Stimulated activated CD4-positive, alpha-beta T cell treated with anti-CD3 and anti-CD28 coated beads, TNF-alpha, amount 100 ng/mL, for 4 hours (primary cell): ENCODE measurements at places on chromosomes 16 and 17.

DNA sequence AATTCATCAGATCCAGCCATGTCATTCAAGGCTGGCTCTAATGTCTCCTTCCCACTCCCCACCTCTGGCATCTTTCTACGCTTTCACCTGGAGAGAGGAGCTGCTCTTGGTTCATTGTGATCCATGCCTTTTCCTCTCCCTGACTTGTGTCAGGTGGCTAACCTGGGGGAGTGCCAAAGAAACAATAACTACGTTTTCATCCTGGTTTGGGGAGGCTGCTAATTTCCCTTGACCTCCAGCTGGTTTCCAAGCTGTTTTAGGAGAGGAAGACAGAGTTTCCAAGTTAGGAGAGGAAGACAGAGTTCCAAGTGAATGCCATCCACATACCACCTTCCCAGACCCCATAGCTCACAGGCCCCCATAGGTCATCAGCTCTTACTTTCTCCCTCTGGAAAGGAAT lies 40.0 kb upstream of the HLF start:
- DNase-seq: no peak

- DNase-seq: no peak
These were observed 83.0 kb downstream of the ABCC1 start for GRCh38 chr16:16032271-16032979.

- peak; percentile 12 for DNase-seq
These were observed 37.7 kb downstream of the RNF135 start for GRCh38 chr17:31008374-31009041.

DNA sequence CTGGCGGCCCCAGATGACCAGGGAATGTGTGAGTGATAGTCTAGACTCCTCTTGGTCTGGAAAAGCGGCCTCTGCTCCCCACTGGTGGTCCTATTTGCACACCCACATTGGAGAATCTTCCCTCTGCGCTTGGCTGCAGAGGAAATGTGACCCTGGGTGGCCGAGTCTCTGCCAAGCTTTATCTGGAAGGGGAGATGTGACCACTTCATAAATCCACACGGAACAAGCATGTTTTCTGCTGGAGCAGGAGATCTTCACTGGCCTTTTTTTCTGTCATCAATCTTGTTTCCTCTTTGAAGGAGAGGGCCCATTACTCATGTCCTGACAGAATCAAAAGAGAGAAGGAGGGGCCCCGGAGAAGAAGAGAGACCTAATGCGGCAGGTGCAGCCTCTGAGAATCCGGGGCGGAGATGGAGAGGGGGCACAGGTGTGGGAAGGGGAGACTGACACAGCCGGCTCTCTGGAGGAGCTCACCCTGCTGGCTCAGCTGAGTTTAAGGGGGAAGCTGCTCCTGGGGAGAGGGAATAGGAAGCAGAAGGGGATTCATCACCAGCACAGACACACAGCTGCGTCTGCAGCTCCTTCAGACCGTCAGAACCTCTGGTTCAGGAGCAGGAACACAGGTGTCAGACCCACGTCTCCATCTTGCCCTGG lies 116.3 kb downstream of the SOX9 start:
- no peak for DNase-seq

- DNase-seq: no peak
These were observed 21.2 kb downstream of the TRAF4 start for GRCh38 chr17:28765038-28765437.

DNA sequence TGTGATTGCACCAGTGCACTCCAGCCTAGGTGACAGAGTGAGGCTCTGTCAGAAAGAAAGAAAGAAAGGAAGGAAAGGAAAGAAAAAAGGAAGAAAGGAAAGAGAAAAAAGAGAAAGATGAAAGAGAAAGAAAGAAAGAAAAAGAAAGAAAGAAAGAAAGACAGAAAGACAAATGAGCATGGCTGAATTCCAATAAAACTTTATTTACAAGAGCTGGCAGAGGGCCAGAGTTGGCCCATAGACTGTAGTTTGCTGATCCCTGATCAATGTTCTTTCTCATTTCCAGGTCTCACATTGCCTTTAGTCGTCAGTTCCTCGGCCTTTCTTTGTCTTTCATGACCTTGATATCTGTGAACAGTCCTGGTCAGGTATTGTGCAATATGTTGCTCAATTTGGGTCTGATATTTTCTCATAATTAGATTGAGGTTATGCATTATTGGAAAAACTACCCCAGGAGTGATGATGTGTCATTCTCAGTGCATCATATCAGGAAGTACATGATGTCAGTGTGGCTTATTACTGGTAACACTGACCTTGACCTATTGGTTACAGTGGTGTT lies 68.5 kb upstream of the MED9 start:
- DNase-seq: no peak

- DNase-seq: no peak
These were observed 244.9 kb downstream of the CA10 start for GRCh38 chr17:51913491-51914205.

DNA sequence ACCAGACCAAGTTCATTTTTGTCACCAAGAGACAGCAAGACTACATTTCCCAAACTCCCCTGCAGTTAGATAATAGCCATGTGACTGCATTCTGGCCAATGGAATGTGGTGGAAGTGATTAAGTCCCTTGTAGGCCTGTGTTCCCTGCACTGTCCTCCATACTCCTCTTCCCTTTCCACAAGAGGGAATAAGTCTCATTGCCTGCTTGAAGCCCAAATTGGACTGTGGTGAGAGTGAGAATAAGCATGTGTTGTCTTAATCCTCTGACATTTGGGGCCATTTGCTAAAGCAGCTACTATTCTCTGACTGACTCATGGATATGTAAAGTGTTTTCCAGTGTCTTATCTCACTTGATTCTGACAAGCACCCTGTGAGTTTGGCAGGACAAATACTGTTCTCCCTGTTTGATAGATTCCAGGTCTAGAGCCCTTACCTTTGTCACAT lies 20.7 kb downstream of the PIK3R6 start:
- DNase-seq: no peak

- no peak for DNase-seq
These were observed 8.5 kb downstream of the KIF19 start for GRCh38 chr17:74334393-74335039.

DNA sequence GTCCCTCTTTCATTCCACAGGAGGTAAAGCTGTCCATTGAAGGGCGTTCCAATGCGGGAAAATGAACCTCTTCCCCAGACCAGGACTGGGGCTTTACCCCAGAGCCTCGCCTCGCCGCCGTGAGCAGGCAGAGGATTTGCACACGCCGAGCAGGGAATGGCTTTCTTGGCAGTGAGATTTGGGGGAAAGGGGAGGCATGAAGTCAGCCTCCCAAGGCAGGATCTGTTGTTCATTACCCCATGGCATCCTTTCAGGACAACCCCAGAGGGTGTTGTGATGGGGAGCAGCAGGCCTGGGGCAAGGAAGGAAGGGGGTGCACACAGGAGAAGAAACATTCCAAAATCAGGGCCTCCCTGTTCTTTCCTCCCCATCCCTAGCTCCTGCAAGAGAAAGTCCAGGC lies 6.0 kb downstream of the ATXN1L start:
- no peak for DNase-seq

DNA sequence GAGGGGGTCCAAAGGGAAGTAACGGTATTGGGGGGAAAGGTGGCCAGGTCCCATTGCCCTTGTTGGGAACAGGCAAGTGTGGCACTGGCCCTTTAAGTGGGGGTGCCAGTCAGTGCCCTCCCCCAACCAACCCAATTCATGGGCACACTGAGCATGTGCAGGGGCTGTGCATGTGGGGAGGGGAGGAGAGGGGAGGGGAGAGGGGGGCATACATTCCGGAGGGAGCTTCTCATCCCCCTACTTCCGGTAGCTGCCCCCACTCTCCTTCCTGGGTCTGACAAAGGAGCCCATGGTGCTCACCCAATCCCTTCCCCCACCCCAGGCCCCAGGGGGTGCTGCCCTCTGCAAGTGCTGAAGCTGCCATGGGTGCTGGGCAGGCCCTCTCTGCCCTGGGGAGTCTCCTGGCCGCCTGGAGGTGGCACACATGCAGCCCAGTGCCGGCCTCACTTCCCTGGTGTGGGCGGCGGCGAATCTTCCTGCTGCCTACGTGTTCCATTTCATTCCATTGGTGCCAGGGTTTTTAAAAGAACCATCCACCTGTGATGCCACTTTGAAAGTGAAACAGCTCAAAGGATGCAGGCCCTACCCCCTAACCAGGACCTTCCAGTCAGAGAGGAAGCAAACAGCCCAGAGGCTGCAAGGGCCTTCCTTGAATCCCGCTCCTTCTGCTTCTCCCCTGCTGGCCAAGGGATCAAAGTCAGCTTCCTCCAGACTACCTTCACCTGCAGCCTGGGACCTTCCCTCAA lies 11.0 kb downstream of the HEXIM2 start:
- DNase-seq: peak; percentile 35

GRCh38 chr17:935485-935884 lies 44.1 kb downstream of the NXN start:
- DNase-seq: no peak

GRCh38 chr17:39939588-39940419 lies 12.3 kb downstream of the LRRC3C start:
- no peak for DNase-seq

DNA sequence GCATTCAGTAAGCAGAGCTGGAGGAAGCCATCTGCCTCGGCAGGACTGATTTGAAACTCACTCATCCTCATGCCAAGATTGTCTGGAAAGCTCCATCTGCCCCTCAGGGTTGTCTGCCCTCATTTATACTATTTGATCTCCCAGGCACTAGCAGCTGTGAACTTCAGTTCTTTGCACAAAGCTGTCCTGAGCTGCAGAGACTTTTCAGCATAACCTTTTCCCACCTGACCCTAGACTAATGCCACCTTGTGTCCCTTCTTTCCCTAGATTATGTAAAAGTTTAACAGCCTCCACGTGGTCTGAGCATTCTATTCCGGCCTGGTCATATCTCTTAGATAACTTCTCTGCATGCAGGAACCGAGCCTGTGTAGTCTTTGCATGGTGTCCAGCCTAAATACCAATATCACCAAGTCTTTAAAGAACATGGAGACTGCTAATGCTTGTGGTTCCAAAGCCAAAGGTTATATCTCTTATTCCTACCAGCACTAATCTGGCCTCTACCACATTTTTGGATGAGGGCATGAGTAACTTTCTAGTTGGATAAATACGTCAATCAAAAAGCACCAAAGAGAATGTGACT lies 29.1 kb downstream of the STAT5A start:
- no peak for DNase-seq

DNA sequence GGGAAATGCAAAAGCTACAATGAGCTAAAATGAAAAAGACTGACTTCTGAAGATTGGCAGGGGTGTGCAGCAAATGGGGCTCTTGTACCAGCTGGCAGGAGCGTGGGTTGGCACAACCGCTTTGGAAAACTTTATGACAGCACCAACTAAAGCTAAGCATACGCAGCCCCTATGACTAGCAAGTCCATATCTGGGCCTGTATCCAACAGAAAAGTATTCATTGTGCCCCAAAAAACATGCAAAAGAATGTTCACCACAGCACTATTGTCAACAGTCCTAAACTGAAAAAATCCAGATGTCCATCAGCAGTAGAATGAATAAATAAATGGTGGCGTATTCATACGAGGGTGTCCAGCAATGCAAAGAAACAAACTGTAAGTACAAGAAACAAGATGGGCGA lies 22.6 kb upstream of the ITGA3 start:
- DNase-seq: no peak

- no peak for DNase-seq
These were observed 180.2 kb upstream of the TBX2 start for GRCh38 chr17:61219460-61219859.

- DNase-seq: no peak
These were observed 5.6 kb downstream of the FMNL1 start for GRCh38 chr17:45227101-45227925.

- no peak for DNase-seq
These were observed 192.9 kb upstream of the DYNLRB2 start for GRCh38 chr16:80347900-80348299.

DNA sequence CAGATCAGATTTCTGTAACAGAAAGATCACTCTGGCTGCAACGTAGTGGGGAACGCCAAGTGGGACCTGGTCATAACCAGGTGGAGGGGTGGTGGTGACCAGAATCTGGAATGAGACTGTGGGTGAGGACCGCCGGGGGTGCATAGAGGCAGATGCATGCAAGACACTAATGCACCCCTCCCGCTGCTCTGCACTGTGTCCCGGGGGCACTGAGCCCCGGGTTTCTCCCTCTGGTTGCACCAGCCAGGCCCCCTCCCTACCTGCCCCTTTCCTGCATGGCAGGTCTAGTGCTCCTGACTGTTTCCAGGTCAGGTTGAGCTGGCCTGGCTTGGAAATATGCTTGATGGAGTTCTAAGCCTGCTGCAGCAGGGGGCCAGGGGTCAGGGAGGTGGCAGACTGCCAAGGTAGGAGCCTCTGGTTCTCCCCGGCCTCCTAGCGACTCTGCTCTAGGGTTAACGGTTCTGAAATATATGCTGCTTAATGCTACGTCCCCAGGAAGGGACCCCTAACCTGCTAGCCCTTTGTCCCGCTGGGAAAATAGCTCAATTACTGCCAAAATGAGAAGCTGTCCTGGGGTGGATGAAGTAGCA lies 94.3 kb downstream of the SDK2 start:
- DNase-seq: no peak

DNA sequence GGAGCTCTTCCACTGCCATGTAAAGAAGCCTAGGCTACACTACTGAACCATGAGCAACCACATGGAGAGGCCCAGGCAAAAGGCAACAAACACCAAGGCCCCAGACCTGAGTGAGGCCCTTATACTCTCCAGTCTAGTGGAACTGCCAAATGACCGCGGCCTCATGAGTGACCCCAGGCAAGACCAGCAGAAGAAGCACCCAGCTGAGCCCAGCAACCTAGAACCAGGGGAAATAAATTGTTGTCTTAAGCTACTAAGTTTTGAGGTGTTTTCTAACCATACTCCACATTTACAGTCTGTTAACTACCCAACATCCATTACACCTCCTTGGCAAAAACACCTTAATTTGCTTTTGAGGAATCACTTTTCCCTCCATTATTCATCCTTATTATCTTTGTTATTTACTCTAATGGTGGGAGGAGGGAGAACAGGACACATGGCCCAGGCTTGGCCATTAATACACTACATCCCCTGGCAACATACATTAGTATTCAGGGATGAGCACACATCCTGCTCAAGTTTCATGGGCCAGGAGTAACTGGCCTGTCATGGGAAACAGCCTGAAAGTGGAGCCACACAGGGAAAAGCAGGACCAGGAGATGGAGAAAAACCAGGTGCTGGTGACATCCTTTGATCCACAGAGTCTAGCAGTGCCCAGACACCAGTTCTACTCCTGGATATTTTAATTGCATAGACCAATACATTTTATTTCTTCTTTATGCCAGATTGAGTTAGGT lies 26.2 kb downstream of the SLC39A11 start:
- no peak for DNase-seq

GRCh38 chr16:359871-360697 lies 7.6 kb upstream of the AXIN1 start:
- DNase-seq: no peak

DNA sequence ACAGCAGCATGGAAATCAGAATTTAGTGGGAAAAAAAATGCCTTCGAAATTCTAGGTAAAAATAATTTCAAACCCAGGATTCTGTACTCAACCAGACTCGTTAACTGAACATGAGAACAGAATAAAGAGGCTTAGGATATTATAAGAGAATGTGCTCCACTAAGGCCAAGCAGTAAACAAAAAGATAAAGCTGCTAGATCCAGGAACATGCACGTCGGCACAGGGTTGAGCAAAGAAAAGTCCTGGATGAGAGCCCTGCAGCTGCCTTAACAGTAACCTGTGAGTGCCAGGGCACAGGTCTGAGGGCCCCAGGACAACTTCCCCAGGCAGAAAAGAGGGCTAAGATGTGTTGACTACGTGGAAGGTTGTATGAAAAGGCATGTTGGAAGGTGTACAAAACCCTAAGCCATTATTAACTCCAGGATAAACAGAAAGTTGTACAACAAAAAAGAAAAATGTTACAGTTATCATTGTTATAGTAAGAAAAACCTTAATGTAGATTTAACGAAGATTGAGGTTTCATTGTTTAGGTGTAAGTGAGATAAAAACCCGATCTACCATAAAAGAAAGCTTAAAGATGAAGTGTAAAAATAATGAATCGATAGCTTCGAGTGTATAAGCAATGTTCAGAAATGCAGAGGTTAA lies 42.3 kb upstream of the RBFOX3 start:
- no peak for DNase-seq
